ENCODE measurements at places on chromosomes 4 and X.

GRCh38 chr4:102552781-102553180 lies 51.6 kb downstream of the NFKB1 start:
- no peak for DNase-seq

DNA sequence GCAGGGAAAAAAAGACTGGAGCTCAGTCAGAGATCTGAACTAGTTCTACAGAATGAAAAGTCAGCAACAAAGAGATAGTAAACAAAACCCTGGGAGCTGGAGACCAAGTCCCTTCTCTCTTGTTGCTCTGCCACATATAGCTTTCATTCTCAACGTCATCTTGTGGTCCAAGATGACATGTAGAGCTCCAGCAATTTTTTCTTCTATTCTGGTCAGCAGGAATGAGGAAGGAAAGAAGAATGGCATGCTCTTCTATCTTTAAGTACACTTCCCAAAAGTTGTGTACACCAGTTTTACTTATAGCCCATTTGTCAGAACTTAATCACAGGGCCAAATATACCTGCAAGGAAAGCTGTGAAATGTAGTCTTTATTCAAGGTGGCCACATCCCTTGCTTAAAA lies 45.6 kb downstream of the RAP2C start:
- no peak for DNase-seq

GRCh38 chr4:36348403-36348938 lies 67.1 kb downstream of the DTHD1 start:
- no peak for DNase-seq

DNA sequence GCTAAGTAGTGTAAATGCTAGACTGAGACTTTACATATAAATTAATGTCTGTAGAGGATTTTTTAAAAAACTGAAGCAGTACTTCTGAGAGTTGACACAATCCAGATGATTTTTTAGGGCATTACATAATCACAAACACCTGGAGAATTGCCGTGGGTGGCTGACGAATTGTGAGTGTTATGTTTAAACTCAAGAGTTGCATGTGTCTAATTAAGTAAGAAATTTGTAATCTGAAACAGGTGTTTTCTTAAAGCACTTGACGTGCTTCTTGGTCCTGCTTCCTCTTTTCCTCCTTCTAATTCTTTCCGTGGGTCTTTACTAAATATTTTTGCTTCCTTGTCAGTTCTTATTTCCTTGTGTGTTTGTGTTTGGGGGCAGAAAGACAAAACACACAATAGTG lies 27.8 kb downstream of the PIR start:
- no peak for DNase-seq

GRCh38 chrX:130688360-130688759 lies 214.6 kb downstream of the ENOX2 start:
- DNase-seq = no peak

- DNase-seq = no peak
These were observed 48.2 kb downstream of the PPEF1 start for GRCh38 chrX:18755651-18756050.

GRCh38 chr4:168605411-168605810 lies 108.6 kb downstream of the PALLD start:
- DNase-seq = no peak

- DNase-seq = no peak
These were observed 91.7 kb upstream of the HPF1 start for GRCh38 chr4:169849456-169849855.

DNA sequence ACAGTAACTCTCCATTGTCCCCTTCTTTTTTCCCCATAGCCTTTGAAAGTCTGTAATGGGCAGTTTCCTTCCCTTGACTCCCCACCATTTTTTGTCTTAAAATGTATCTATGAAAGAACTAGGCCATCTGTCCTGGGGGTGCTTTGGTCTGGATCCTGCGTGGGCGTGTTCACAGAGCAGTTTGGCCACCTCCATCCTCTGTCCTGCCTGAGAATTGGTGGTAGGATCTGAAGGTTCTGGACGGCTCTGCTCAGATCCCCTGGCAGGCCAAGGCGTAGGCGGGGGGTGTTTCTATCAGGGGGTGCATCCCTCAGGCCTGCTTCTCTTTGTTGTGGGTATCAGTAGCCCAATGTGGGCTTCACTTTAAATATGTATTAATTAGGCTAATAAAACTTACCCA lies 107.1 kb downstream of the FAM193A start:
- DNase-seq = no peak

GRCh38 chr4:99180382-99181070 lies 36.4 kb upstream of the ADH4 start:
- DNase-seq = no peak

DNA sequence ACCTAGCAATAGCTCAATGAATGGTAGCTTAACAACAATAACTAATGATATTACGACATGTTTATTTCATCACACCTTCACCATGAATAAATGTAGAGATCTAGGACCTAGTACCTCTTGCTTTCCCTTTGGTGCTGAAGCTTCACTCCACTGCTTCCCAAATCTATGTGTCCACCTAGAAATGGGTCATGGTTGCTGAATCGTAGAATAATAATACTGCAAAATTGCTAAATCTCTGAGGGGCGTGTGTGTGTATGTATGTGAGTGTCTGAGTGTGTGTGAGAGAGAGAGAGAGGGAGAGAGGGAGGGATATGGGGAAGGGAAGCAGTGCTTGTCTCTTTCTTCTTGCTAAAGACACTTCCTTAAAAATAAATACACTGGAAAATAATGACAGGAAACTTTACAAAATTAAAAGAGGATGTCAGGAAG lies 109.3 kb upstream of the BMP2K start:
- no peak for DNase-seq

GRCh38 chr4:108454227-108454626 lies 166.1 kb upstream of the RPL34 start:
- DNase-seq = no peak

DNA sequence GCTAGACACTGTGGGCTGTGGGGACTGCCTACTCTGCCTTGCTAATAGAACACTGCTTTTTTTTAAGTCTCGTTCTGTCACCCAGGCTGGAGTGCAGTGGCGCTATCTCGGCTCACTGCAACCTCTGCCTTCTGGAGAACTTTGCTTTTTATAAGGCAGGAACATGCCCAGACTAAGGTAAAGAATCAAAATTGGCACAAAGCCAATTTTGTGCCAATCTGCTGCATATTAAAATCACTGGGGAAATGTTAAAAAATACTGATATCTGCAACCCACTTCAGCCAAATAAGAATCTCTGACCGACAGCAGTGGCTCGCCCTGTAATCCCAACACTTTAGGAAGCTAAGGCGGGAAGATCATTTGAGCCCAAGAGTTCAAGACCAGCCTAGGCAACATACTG lies 36.5 kb upstream of the CEP135 start:
- no peak for DNase-seq

- DNase-seq = no peak
These were observed 54.9 kb downstream of the UBQLN2 start for GRCh38 chrX:56618323-56618722.

GRCh38 chrX:71846429-71846828 lies 64.2 kb upstream of the NHSL2 start:
- DNase-seq = no peak

DNA sequence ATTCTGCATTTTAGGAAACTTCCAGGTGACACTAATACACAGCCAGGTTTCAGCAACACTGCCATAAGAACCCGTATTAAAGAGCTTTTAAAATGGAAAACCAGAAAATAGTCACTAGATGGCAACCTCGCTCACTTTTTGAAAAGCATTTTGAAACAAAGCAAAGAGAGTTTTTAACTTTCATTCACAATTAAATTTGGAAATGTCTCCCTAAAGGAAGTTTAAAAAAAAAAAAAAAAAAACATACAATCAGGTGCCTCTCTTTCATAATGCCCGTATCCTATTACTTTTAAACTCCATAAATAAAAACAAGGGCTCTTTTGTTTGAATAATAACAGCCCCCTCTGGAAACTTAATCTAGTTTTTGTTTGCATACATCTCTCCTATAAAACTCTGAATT lies 20.3 kb downstream of the MEPE start:
- no peak for DNase-seq

DNA sequence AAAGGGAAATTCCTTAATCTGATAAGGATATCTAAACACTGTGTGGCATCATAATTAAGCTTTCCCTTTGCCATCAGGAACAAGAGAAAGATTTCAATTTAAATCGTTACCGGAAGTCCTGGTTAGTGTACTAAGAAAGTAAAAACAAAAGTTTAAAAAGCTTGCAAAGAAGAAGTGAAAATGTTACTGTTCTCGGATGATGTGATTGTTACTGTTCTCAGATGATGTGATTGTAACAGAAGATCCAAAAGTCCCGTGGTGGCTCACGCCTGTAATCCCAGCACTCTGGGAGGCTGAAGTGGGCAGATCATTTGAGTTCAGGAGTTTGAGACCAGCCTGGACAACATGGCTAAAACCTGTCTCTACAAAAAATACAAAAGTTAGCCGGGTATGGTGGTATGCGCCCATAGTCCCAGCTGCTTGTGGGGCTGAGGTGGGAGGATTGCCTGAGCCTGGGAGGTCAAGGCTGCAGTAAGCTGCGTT lies 62.5 kb downstream of the RGS12 start:
- no peak for DNase-seq

GRCh38 chrX:64975491-64975890 lies 759 bp downstream of the ZC4H2 start:
- DNase-seq = peak; percentile 72

- DNase-seq = no peak
These were observed 645.5 kb downstream of the ANKRD50 start for GRCh38 chr4:124067046-124067445.

DNA sequence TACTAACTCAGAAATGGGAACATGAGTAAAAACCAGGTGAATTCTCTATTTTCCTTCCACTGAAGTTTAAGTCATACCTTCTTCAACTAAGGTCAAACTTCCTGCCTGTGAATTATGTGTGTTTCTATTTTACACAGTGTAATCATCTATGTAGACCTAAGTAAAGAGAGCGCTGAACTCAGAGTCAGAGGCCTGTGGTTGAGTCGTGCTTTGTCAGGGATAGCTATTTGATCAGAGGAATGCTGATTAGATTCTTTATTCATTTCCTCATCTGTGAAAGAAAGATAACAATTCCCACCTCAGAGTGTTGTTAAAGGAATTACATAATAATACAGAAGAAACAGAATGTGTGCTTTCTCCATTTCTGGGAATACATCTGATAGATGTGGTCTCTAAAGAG lies 654.1 kb downstream of the STIM2 start:
- no peak for DNase-seq

DNA sequence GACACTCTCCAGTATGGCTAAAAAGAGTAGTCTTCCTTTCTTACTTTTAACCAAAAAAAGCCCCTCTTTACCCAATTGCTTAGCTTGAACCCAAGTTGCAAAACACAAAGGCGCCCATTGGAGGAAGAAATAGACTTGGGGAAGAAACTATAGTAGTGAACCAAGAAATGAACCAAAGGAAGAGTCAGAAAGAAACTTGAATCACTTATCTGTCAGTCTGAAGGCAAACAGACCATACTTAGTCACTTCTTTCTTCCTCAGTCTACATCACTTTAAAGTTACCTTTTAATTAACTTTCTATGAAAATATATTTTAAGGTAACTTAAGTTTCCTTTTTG lies 161.4 kb upstream of the GIMD1 start:
- DNase-seq = no peak

DNA sequence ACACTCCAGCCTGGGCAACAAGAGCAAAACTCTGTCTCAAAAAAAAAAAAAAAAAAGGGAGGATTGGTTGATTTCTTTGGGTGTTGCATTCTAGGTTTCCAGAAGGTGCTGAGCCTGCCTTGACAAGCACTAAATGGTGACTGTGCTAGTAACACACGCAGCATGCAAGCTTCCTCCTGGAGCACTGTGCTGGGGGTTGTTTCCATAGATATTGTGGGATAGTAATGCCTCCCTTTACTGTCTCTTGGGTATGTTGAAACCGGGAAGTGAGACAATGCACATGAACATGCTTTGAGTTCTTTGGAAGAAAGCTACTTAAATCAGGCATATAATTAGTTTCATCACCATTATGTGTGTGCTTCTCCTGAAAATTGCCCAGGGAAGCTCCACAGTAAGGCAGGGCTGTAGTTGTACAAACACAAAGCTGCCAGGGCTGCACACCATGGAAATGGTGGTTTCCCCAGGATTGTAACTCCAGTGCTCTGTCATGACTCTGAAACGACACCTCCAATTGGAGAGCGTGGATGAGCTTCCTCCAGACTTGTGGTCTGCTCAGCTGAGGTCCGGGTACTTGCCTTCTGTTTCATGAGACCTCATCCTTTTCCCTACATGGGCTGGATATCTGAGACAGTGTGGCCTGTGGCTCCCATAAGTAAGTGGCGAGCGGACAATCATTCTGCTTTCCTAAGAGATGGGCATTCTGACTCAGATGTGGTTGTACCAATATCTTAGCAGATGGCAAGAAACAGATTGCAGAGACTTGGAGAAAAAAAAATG lies 31.5 kb upstream of the STOX2 start:
- DNase-seq = no peak

DNA sequence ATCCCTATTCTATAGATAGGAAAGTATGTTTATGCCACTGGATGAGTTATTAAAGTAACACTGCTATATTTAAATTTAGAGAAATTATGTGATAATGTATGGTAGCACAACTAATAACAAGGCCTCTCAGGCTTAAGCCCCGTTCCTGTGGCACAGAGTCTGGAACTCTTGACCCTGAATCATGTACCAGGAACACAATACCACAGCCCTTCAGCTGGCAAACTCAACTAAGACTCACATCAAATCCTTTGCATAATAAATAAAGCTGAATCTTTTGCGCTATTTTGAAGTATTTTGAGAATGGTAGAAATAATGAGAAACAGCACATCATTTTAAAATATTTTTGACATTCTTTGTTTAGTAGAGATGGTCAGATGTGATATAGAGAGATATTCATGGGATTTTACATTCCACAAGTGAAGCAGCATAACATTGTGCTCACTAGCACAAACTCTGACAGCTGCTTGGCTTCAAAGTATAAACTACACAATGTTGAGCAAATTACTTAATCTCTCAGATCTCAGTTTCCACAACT lies 478.4 kb upstream of the FAM241A start:
- no peak for DNase-seq

GRCh38 chrX:80876877-80877276 lies 67.2 kb upstream of the BRWD3 start:
- DNase-seq = no peak

DNA sequence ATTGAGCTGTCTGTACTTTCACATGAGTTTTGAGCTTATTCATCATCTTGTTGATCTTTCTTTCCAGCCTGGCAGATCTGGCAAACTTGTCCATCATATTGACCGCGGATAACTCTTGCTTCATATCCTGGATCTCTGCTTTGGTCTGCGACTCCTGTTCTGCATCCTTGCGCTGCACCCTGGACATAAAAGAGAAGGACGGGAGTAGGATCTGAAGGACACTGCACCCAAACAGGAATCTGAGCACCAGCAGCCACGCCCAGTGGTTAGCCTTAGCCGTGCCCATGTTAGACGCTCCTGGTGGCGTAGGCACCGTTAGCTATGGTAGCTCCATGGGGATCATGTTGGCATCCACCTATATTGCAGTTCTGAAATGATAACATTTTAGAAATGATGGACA lies 56.6 kb downstream of the LARP7 start:
- no peak for DNase-seq

All from endodermal cell (in vitro differentiated cells).